Stimulated activated naive CD4-positive, alpha-beta T cell treated with Interleukin-2 at 50 U/mL for 16 hours (primary cell): ENCODE measurements at places on chromosomes 12 and 14.

DNA sequence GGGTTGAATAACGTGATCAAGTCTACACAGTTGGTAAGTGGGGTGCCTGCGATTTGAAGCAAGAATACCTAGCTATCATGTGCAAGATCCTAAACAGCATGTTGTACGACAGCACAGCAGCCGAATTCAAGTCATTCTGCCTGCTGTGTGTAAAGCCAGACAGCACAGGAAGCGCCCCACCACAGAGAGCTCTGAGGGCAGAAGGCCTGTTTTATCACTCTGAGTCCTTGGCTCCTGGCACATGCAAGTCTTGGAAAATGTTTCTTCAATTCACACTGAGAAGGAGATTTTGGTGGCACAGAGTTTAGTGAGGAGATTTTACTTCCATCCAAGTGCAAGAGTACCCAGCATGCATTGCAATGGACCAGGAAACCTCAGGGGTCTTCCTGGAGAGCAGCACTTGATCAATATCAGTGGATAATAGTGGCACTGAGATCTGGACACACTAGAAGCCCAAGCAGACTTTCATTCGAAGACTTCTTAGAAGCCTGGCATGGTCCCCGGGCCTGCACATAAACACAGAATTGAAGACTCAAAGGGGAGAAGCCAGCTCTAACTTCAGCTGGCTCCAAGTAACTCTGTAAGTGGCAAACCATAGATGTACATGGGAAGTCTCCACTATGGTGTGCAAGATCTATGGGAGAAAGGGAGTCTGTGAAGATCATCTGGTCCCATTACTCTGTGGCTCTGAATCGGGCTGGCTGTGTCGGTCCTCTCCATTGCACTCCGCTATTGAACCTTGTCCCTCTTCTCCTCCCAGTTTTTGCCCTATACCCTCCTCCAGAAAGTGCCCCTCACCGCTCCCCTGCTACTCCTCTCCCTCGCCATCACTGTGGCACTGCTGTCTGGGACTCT lies 1.5 kb upstream of the KRT1 start:
- no peak for DNase-seq

DNA sequence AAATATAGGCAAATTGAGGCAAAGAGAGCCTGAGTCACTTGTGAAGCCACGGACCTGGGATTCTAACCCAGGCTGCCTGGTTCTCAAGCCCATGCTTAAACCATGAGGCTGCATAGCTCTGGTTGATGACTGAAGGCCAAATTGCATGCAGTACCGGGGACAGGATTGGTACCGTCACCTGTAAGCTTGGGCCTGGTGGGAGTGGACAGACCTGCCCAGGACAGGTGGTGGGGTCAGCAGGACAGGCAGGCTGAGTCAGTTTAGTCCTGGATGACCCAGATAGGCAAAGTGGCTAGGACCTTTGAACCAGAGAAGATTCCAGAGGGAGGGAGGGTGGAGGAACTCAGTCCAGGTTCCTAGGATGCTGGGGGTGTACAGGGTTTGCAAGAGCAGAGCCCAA lies 25.8 kb downstream of the RIN3 start:
- no peak for DNase-seq

DNA sequence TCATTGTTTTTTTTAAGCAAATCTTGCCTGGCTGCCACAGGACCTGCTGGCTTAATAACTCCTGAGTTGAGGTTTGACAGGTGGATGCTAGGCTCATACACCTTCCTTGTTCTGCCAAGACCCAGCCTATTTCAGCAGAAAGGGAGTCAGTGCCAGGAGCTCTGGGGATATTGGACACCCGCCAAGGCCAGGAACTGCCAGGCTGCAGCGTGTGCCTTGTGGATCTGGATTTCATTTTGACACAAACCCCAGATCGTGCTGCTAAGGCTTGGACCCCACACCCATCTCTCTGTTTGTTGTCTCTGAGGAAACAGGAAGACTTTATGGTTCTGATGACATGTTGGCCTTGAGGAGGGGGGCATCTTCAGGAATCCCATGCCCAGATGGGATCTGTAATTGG lies 44.4 kb upstream of the PRIMA1 start:
- no peak for DNase-seq

- DNase-seq, result no peak
Measured at GRCh38 chr12:53867216-53868012, 71.2 kb upstream of the HOXC13 start.

DNA sequence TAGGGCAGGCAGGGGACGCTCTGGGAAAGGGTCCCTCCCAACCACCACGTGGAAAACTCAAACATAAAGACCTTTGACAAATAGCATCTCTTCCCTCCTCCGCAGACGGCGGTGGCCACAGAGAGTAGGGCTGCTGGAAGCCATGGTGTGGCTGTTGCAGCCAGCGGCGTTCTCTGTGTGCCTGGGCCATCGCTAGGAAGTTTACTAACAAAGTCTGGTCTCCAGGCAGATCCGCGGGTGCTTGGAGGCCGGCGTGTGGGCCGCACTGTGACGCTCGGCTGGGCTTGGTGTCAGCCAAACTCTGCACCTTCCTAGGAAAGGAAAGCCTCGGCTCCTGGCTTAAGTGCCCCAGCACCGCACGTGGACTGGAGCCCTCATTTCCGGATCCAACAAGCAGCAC lies 65.6 kb downstream of the CCDC88C start:
- DNase-seq, result no peak
